ENCODE measurements at places on chromosomes 5 and 9. TPM values are rescaled to one million over a fixed set of nuclear protein-coding genes. Genes with fewer than 3 reads are reported as not detected.

GRCh38 chr5:45335978-45336377 lies 360.2 kb downstream of the HCN1 start:
- no peak for ATAC-seq

- no peak for ATAC-seq
These were observed 47.5 kb downstream of the MRPL36 start for GRCh38 chr5:1751864-1752822.

GRCh38 chr5:171464829-171465228 lies 45.4 kb downstream of the FGF18 start:
- no peak for ATAC-seq

GRCh38 chr9:14318934-14319580 lies 5.1 kb upstream of the NFIB start:
- ATAC-seq: no peak

GRCh38 chr5:131239686-131240085 lies 24.2 kb upstream of the CDC42SE2 start:
- ATAC-seq: no peak

DNA sequence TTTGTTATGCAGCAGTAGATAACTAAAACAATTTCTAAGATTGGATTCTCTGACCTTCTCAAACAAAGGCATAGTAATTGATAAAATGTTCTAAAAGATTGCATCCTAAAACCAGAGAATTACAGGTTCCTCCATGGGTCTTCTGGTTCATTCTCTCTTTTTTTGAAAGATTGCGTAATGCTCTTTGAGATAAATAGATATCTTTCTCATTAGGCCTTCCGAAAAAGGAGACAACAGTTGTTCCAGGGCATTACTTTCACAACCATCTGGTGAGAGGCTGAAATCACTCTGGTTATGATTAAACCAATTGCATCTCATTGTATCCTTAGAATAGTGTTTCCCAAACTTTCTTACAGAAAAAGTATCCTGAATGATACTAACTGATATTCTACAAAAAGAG lies 174.7 kb upstream of the NREP start:
- no peak for ATAC-seq

GRCh38 chr9:117392992-117393391 lies 21.9 kb downstream of the ASTN2 start:
- no peak for ATAC-seq

- ATAC-seq: no peak
These were observed 53.0 kb upstream of the BOD1 start for GRCh38 chr5:173669483-173669882.

- ATAC-seq: no peak
These were observed 205.2 kb downstream of the FSTL4 start for GRCh38 chr5:133406977-133407632.

Gene SPEF2
- 3.4 TPM for total RNA-seq

Gene ANKRD34B
- not detected for total RNA-seq

Gene ABCA2
- total RNA-seq: 19.7 TPM

Gene DNM1
- total RNA-seq: 9.3 TPM

Gene IER5L
- 7.4 TPM for total RNA-seq

Measured in gastroesophageal sphincter (tissue), 4 donors.